ENCODE measurements at places on chromosomes 1 and 21.

- DNase-seq, result no peak
Measured at GRCh38 chr21:14567331-14568279, 21.5 kb upstream of the SAMSN1 start.

- DNase-seq, result no peak
Measured at GRCh38 chr1:17014671-17015567, 3.2 kb upstream of the ATP13A2 start.

DNA sequence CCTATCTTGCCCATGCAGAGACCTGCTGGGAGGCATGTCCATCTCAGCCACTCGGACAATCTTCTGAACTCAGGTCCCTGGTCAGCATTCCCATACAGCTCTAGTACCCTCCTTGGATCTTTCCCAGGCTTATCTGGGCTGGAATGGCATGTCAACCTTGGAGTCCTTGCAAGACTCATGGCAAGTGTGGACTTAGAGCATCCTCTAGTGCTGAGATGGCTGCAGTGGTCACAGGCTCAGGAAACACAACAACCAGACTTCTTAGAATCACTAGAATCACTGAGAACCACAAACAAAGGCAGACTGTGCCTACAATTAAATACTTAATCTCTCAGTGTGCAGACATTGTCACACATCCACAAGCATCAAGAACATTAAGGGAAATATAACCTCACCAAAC lies 73.1 kb upstream of the TSHB start:
- DNase-seq, result no peak

DNA sequence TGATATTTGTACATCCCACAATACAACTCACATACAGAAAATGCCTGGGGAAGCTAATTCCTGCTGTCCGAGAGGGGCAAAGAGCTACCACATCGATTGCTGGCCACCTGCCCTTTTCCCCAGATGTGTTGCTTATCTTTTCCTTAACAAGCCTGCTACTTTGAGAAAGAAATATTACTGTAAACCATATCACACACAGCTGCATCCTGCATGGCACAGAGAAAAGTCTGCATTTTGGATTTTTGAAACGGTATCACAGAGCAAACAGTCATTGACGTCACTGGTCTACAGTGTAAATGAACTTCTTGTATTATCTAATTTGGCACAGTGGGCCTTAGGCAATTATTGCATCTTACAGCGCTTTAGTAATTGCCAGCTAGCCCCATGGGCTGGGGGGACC lies 164.7 kb downstream of the CLIC6 start:
- DNase-seq, result no peak

- no peak for DNase-seq
Measured at GRCh38 chr1:147334292-147334691, 91.8 kb downstream of the CHD1L start.

DNA sequence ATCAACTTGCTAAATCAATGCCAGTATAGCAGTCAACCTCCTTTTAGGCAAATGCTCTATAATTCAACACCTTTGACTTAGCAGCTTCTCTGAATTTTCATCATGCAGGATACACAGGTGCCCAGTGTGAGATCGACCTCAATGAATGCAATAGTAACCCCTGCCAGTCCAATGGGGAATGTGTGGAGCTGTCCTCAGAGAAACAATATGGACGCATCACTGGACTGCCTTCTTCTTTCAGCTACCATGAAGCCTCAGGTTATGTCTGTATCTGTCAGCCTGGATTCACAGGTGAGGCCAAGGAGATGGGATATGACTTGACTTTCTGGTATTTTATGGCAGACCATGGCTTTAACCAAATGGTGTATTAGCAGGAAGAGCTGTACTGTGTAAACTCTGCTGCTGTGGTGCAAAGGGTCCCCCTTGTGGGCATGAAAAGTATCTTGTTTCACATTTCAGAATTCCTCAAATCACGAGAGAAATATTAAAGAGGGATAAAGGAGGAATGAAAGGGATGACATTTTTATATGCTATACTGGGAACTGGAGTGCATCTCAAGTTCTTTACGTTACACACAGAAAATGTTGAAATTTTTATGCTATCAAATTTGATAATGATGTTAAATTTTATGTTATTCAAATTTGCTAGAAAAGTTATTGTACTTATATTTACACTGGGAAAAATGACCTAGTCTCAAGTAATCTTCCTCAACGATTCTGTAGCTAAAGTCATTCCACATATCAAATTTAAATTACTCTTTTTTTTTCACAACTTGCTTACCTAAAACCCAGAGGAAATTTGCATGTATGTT lies 88.9 kb downstream of the CRB1 start:
- no peak for DNase-seq

GRCh38 chr1:10691740-10692125 lies 104.7 kb downstream of the CASZ1 start:
- no peak for DNase-seq

GRCh38 chr1:184823080-184823479 lies 68.4 kb upstream of the EDEM3 start:
- DNase-seq, result no peak

GRCh38 chr1:60386249-60386648 lies 312.7 kb upstream of the C1orf87 start:
- no peak for DNase-seq

- DNase-seq, result no peak
Measured at GRCh38 chr1:239744851-239745250, 346.8 kb upstream of the FMN2 start.

DNA sequence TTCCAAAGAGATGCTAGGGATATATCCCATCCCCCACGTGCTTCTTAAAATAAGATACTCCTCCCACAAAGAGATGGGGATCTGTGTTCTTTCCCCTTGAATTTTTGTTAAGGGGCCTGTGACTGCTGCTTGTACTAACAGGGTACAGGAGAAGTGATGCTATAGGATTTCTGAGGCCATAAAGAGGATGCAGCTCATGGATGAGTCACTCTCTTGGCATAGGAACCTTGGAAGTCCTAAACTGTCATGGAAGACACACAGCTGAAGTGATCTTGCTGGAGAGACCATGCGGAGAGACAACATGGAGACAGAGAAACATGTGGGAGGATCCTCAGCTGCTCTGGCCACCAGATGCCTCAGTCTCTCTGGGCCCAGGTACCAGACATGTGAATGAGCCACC lies 157.2 kb downstream of the S1PR1 start:
- no peak for DNase-seq

DNA sequence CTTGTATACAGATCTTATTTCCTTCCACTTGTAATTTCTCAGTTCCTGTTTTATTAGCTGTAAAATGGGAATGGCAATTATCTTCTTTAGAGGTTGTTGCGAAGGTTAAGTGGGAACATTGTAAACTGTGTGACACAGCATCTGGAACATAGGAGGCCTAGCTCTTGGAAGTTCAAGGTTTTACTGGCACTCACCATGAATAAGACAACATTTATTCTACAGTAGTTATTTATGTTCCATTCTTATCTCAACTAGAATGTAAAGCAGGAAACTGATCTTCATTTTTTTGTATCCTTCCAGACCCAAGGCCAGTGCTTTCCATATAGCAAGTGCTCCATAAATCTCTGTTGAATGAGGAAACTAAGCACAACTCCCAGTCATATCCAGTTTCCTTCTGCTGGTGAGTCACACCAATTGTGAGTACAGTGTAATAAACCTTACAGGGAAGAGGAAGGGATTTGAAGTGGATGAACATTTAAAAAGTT lies 1.4 kb downstream of the BCL10 start:
- no peak for DNase-seq

GRCh38 chr21:40681164-40681859 lies 165.6 kb downstream of the DSCAM start:
- DNase-seq, result no peak
